Stimulated activated CD8-positive, alpha-beta memory T cell treated with anti-CD3 and anti-CD28 coated beads, Interleukin-7, amount 100 ng/mL, for 48 hours (primary cell): ENCODE measurements at places on chromosomes 3 and 15.

- DNase-seq = no peak
Measured at GRCh38 chr3:38270606-38271005, 5.0 kb downstream of the SLC22A13 start.

DNA sequence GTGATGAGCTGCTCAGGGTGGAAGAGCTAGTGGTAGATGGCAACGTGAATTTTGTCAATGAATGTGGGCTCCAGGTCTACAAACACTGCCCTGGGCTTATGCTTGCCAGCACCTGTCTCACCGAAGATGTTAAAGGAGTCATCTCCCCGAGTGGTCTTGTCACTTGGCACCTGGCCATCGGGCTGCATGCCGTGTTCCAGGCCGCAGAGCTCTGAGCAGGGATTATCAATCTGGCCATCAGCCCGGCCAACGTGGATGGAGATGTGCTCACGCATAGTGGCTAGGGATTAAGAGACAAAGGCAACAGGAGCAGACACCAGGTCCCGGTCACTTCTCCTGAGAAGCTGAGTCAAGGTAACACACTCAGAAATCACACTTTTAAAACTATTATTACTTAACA lies 54.8 kb upstream of the ACTC1 start:
- DNase-seq = no peak

DNA sequence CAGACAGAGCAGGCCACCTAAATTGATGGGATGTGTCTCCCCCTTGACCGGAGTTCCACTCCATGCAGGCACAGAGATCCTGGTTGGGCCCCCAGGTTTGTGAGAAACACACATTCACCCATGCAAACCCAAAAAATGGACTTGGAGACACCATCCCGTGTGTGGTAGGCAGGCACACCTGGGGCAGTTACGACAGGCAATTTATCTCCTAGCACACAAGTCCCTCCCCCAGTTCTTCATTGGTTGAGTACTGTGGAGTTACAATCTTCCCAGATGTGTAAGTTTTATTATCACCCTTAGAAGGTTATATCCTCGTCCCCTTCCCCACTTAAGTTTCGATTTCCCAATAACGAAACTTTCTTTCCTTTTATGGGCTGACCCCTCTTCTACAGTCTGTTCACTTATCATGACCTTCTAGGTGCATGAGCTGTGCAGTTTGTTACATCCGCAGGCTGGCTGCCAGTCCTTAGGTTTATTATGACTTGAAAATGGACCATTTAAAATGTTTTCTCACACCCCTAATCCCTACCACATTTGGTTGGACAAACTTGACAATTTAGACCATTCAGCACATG lies 27.3 kb downstream of the ARL8B start:
- DNase-seq = no peak

GRCh38 chr3:15926871-15927270 lies 129.1 kb upstream of the ANKRD28 start:
- no peak for DNase-seq
